ENCODE measurements at places on chromosomes 6 and 20. TPM values are rescaled to one million over a fixed set of nuclear protein-coding genes. Genes with fewer than 3 reads are reported as not detected.

GJA1 gene
- total RNA-seq = 6.8 TPM

PAX1 gene
- 0.10 TPM for total RNA-seq

PTK7 gene
- total RNA-seq = 0.33 TPM

LAMA5 gene
- total RNA-seq = 24.0 TPM

DNA sequence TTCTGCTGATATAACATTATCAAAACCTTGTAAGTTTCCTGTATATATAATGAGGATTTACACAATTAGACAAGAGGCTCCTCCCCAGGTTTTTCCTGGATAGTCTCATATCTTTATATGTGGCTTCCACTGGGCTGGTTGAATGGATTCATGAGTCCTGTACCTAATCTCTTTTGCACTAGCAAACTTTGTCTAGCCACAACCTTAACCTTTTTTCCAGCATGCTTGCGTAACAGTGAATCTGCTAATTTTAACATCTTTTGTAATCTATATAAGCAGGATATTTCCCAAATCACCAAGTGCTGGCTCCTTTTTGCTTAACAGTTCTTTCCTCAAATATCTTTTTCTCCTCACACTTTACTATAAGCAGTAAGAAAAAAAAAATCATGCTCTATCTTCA, 153.6 kb downstream of the COL21A1 start:
- H3K4me3 ChIP-seq = no peak overlapping the region
- no peaks in the 10 kb centered on the region for H3K36me3 ChIP-seq
- H3K27ac ChIP-seq = no peak overlapping the region
- H3K4me1 ChIP-seq = no peaks in the 10 kb centered on the region

DNA sequence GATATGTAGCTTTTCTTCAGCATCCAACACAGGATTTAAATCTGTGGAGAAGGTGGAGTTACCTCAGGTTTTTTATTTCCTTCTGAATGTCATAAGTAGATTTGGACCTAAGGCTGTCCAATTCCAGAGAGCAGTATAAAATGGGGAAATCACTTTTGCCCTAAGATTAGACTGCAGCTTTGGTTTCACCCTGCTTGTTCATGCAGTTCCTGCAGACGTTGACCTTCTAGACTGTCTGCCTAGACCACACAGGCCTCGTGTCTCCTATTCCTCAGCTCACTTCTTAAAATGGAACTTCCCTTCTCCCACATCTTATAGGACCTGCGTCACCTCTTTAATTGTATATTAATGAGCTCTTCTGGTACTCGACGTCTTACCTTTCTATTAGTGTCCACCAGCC, 26.0 kb upstream of the C6orf62 start:
- DNase-seq = no peak
- H3K4me3 ChIP-seq = no peak overlapping the region
- no peaks in the 10 kb centered on the region for H3K36me3 ChIP-seq
- H3K27ac ChIP-seq = no peak overlapping the region
- H3K27me3 ChIP-seq = no peaks in the 10 kb centered on the region
- no peaks in the 10 kb centered on the region for H3K4me1 ChIP-seq

DNA sequence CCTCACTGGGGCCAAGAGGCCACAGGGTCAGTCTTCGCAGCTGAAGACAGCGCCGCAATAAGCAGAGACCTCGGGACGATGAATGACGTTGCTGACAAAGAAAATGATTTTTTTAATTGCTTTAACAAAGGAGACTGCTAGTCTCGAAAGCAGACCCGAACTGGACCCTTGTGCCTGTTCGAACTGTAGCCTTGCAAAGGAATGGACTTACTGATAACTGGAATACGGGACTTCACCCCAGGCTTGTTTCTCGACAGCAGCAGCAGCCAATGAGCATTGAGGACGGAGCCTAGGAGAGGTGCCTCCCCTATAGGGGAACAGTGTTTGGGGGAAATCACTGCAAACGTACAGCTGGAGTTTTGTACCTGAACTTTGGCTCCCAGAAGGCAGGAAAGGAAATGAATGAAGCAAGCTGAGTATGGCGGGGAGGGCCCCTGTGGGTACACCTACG, 1.3 kb upstream of the TAF4 start:
- H3K27ac ChIP-seq = peak overlapping the region; percentile 82
- DNase-seq = no peak
- peaks cover 45% of the 10 kb centered on the region for H3K4me1 ChIP-seq
- H3K4me3 ChIP-seq = peak overlapping the region; percentile 74
- H3K36me3 ChIP-seq = no peaks in the 10 kb centered on the region

GRCh38 chr6:79241228-79241627, 6.7 kb upstream of the HMGN3 start:
- H3K27me3 ChIP-seq = no peaks in the 10 kb centered on the region

- H3K27ac ChIP-seq = no peak overlapping the region
- DNase-seq = no peak
- H3K36me3 ChIP-seq = no peaks in the 10 kb centered on the region
- H3K4me3 ChIP-seq = no peak overlapping the region
- H3K4me1 ChIP-seq = no peaks in the 10 kb centered on the region
Measured at GRCh38 chr6:96016334-96017069, 728 bp downstream of the FUT9 start.

DNA sequence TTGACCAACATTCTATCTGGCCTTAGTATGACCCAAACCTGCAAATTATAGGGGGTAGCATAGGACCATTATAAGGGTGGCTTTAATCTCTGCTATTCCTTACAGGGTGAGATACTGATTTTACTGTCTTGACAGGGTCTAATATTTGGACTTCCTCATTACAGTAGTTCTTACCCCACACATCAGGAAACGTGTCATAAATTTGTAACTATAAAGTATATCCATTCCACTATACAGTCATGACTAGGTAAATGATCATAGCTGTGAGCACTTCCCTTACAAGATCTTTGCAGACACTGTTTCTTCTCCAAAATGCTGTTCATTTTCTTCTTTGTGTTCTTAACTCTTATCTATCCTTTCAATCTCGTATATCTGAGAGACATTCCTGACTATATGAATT, 518.7 kb upstream of the RNF217 start:
- no peak for DNase-seq
- no peak overlapping the region for H3K4me3 ChIP-seq
- no peaks in the 10 kb centered on the region for H3K36me3 ChIP-seq
- H3K27me3 ChIP-seq = no peaks in the 10 kb centered on the region

DNA sequence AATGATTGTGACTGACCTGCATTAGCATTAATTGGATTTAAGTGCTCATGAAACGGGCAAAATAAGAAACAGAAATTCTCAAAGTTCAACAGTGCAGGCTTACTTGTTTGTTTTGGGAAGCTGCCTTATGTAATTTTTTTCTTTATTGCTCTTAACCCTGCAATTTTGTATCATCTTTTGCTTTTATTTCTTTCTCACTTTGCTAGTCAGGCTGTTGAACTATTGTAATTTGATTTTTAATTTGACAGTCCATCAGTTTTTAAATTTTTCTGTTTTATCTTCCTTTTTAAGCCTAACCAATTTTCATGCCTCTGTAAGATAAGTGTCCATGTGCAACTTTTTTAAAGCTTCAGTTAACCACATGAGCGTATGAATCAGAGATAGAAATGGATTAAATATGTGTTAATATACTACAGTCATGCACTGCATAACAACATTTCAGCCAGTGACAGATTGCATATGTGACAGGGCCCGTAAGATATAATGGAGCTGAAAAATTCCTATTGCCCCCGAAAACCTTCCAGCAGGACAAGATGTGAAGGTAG, 44.6 kb downstream of the PEX7 start:
- H3K27me3 ChIP-seq = no peaks in the 10 kb centered on the region
- H3K27ac ChIP-seq = no peak overlapping the region
- DNase-seq = no peak

GRCh38 chr6:46473881-46474280, 17.4 kb downstream of the RCAN2 start:
- H3K4me3 ChIP-seq = no peak overlapping the region
- no peaks in the 10 kb centered on the region for H3K27me3 ChIP-seq
- no peaks in the 10 kb centered on the region for H3K36me3 ChIP-seq
- peaks cover 66% of the 10 kb centered on the region for H3K4me1 ChIP-seq
- H3K27ac ChIP-seq = no peak overlapping the region

DNA sequence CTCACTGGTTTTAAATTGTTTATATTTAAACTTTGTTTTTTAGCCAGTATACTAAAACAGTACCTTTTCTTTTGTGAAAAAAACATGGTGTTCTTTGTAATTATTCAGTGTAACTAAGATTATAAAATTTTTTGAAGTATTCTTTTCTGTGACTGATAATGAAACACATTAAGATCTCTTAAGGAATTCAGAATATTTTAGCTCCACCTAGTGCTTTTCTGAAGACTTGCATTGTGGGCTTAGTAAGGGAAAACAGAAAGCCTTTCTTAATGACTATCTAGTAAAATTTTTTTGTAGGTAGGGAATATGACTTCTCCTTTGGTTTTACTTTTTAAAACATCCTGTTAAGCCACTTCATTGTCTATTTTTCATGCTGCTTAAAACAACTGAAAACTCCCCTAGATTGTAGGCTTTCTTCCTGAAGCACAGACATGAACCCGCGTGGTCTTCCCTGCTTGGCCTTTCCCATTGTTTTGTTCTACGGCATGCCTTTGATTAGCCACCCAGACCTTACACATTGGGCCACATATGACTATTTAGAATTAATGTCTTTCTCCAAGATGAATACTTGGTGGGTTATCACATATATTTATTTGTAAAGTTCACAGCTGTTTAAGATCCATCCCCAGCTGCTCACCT, 72.1 kb downstream of the AFDN start:
- no peaks in the 10 kb centered on the region for H3K27me3 ChIP-seq
- no peak for DNase-seq
- no peak overlapping the region for H3K27ac ChIP-seq

GRCh38 chr6:46882645-46883044, 39.1 kb downstream of the ADGRF5 start:
- no peak overlapping the region for H3K4me3 ChIP-seq
- DNase-seq = no peak
- no peaks in the 10 kb centered on the region for H3K36me3 ChIP-seq
- H3K27ac ChIP-seq = no peak overlapping the region
- H3K27me3 ChIP-seq = no peaks in the 10 kb centered on the region

Data from gastrocnemius medialis (tissue), 4 donors.